ENCODE measurements at places on chromosomes 3 and 15.
A peak's percentile ranks its signal among the peaks of the same experiment; 100 is the strongest.

DNA sequence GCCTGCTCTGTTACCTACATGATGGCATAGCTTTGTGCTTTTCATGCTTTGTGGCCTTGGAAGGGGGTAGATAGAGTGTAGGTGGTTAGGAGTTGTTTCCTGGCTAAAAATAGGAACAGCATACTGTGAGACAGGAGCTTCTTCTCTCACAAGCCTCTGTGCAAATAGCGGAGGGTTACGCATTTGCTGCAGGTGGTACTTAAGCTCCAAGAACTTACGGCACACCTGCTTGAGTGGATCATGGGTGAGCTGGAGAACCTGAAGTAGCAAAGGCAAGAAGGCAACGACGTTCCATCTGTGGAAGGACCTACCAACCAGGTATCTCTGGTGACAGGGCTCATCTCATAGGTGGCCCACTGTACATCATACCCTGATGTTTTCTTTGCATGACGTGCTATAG, 66.0 kb downstream of the ST6GAL1 start:
- no peak for DNase-seq

- peak; percentile 19 for DNase-seq
These were observed 61.7 kb downstream of the GBE1 start for GRCh38 chr3:81699536-81700320.

DNA sequence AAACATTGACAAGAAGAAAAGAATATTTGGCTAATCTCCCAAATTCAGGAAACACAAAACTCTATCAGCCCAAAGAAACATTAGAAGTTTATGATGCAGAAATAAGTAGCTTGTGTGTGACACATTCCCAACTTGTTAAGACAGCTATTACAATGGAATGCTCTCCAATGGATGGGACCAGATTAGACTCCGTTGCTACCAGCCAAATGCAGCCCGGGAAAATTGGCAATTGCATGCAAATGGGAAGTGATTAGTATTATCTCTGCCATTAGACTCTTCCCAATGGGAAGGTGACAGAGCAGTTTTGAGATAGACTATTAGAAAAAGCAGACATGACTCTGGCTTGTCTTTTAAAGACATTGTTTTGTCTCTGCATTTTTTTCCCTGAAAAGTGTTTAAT, 37.4 kb upstream of the KCNMB2 start:
- DNase-seq, result no peak

DNA sequence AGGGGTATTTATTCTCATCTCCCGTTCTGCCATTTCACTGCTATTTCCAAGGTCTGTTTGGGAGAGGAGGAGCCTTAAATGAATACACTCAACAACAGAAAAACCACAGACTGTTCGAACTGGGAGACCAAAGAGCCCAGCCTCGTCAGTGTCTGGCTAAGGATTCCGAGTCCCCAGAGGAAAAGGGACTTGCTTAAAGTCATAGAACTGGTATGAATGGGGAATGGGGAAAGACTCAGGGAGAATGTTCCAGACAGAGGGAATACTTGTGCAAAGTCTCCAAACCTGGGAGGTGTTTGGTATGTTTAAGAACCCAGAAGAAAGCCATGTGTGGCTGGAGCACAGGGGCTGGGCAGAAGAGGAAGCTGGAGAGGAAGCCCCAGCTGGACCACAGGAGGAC, 46.9 kb downstream of the FAM43A start:
- DNase-seq, result no peak

- DNase-seq, result no peak
These were observed 196.1 kb upstream of the TLE3 start for GRCh38 chr15:70293591-70294470.

DNA sequence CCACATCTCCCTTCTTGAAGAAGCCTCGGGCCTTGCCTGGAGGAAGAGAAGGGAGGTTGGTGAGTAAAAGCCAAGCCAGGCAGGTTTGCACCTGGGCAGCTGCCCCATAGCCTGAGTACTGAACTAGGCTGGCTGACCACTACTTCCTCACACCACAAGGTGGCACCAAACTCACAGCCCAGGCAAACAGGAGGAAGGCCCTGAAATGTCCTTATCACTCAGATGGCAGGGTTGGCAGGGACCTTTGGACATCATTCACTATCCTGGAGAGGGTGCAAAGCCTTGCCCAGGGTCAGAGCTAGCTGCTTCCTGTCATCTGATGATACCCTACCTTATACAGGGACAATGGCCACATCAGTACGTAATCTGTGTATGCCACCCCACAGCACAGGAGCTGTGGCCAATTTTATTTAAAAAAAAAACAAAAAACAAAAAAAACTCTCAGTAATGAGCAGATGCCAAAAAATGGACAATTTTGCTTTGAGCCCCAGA, 2.2 kb upstream of the GRAMD2A start:
- DNase-seq, result peak; percentile 73

GRCh38 chr3:143163562-143164100, 44.1 kb downstream of the CHST2 start:
- DNase-seq, result no peak
